Stimulated activated naive CD8-positive, alpha-beta T cell treated with anti-CD3 and anti-CD28 coated beads, Interleukin-15, Interleukin-2, amounts not matched to agents 100 U/mL and 50 U/mL, for 24 hours (primary cell): ENCODE measurements at places on chromosomes 6 and 20.

GRCh38 chr6:166420351-166420750 is 37.6 kb upstream of the MPC1 start:
- no peak for DNase-seq

- peak; percentile 27 for DNase-seq
Measured at GRCh38 chr6:132300323-132300949, 100.8 kb downstream of the MOXD1 start.

DNA sequence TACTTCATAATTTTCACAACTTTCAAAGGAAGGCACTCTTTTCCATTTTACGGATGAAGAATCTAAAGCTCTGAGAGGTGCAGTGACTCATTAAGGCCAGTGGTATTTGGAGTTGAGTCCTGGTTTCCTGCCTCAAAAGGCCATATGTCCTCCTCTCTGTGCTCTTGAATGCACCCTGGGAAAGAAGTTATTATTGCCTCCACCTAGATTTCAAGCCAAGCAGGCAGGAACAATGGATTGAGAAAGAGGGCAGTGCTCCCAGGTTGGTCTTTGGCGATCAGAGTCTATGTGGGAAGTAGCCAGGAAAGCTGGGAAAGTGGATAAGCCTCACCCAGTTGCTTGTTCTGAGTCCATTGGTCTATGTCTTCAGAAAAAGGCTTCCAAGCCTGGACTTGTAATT is 165.0 kb downstream of the MAFB start:
- no peak for DNase-seq

- DNase-seq = no peak
Measured at GRCh38 chr20:20611167-20611566, 101.3 kb downstream of the RALGAPA2 start.

GRCh38 chr6:89270951-89271721 is 44.0 kb downstream of the GABRR2 start:
- DNase-seq = no peak

- no peak for DNase-seq
Measured at GRCh38 chr6:53263917-53264316, 84.8 kb downstream of the ELOVL5 start.

GRCh38 chr6:5541751-5542432 is 280.6 kb downstream of the FARS2 start:
- no peak for DNase-seq

- no peak for DNase-seq
Measured at GRCh38 chr20:64176971-64177370, 12.7 kb downstream of the MYT1 start.

- DNase-seq = no peak
Measured at GRCh38 chr6:170434117-170434820, 118.8 kb downstream of the PSMB1 start.

DNA sequence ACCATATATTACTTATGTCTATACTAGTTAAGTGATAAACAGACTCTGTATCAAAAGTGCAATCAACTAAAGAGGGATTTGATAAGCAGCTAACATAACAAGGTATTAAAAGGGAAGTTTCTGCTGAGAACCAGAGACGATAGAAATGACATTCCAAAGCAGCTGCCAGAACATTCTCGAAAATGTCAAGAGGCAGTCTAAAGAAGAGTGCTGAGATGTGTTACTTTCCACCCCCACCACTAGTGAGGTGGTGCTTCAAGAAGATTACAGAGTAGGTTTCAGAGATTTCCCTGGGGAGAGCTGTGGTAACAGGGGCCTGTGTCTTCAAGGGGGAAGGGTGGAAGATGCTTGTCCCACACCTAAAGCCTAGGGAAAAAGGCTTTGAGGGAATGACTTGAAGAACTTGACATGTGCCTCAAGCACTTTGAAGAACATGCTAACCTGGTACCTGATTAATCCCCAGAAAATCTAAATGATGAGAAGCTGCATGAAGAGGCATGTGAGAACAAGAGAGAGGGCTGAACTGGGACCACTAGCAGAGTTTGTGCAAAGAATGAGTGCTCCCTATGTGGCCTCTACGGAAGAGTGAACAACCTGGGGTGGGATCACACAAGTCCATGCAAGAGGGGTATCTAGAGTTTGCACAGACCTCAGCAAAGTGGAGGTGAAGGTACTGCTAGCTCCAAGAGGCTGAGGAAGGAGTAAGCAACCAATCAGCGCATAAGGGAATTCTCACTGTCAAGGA is 5.0 kb downstream of the FAM184A start:
- DNase-seq = no peak

DNA sequence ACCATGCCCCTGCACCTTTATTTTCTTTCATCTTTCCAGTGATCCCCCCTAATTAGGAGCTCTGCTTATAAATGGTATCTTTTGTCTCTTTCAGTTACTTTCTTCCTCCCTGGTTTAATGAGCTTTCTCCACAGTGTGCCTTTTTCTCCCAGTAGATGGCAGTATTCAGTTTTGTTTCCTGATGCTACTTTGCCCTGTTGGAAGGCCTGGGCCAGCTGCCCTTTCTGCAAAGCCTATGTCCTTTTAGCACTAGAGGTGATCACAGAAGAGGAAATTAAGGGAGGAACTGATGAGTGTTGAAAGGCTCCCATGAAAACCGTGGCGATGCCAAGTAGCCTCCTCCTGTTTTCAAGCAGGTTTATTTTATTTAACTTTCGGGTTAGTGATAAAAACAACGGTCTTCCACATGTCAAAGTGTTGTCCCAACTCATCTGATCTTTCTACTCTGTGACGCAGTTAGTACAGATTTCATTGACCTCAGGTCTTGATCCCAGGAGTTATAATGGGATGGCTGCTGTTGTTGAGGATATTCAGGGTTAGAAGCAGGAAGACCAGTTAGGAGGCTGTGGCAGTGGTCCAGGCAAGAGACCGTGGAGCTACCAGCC is 184.2 kb upstream of the BMP2 start:
- no peak for DNase-seq

GRCh38 chr6:53095716-53096115 is 30.5 kb downstream of the FBXO9 start:
- no peak for DNase-seq

DNA sequence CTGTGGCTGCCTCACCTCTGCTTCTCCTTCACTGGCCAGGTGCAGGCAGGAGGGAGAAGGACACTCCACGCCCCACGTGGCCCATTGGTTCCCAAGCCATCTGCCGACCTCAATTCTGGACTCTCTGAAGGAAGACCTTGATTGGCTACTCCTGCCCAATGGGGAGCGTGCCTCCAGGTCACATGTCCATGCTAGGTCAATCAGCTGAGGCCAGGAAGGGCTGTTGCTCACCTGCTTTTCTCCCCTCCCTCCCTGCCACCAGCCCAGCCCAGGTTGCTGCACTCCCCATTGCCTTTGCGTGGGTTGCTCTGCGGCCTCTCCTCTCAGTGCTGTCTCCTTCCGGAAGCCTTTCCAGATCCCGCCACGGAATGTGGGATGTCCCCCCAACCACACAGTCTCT is 21.9 kb upstream of the CDH4 start:
- DNase-seq = no peak

DNA sequence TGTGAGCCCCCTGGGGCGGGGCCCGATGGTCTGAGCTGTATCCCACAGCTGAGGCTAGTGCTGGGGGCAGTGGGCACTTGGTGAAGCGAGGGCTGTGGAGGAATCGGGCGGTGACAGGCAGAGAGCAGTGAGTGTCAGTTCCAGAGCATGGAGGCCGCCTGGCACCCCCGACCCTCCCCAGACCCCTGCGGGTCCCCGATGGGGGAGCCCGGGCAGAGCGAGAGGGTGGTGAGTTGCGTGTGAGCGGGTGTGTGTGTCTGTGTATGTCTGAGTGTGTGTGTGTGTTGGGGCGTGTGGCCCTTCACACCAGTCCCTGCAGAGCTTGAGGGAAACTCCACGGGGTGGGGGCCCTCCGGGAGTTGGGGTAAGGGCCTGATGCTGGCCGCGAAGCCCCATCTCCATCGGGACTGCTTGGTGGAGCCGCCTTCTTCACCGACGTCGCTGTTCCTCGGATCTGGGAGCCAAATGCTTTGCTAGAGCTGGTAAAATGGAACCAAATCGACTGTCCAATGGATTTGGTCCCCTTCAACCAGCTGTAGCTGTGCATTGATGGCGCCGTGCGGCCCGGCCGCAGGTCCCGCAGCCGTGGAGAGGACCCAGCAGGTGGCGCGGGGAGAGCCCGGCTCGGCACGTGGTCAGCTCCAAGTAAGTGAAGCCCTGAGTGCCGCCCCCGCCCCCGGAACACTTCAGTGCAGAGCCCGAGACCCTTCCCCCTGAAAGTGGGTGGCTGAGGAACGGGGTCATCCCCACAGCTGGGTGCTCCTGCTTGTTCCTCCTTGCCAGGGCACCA is 77.7 kb upstream of the SLCO4A1 start:
- no peak for DNase-seq

- peak; percentile 72 for DNase-seq
Measured at GRCh38 chr6:152309648-152310047, 327.5 kb downstream of the SYNE1 start.

- DNase-seq = no peak
Measured at GRCh38 chr6:126718600-126719327, 378.8 kb downstream of the CENPW start.

DNA sequence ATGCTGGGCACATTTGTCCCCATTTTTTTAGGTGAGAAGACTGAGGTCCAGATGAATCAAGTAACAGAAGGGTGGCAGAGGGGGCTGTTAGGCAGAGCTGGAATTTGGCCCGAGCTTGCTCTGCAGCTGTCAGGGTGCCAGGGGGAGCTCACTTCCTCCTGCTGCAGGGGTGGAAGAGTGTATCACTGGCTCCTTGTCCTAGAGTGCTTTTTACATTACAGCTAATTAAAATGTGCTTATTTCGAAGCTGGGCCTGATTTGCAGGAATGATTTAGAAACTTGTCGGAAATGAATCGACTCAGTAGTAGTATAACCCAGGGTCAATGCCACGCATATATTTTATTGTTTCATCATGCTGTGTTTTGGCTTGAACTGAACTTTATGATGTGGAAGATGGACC is 11.1 kb downstream of the TOX2 start:
- DNase-seq = no peak

GRCh38 chr6:143937668-143937970 is 70.4 kb downstream of the PLAGL1 start:
- DNase-seq = no peak

DNA sequence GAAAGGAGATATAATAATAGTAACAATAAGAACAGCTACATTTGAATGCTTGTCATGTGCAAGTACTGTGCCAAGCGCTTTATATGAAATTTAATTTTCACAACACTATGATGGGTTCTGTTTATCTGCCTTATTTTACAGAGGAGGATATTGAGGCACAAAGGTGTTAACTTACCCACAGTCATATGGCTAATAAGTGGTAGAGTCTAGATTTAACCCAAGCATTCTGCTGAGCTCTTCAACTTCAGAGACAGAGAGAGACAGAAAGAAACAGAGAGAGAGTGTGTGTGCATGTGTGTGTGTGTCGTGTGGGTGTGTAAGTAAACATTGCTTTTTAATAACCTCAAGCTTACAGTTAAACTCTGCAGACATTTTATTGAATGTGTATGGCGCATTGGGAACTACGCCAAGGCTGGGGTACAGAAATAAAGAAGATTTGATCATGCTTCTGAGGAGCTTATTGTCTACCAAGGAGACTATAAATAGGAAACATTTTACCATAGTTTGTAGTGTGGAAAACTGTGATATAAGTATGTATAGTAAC is 12.9 kb downstream of the TBPL1 start:
- DNase-seq = no peak

- no peak for DNase-seq
Measured at GRCh38 chr6:29009358-29009757, 4.2 kb upstream of the ZNF311 start.

GRCh38 chr20:16175322-16175961 is 397.8 kb downstream of the KIF16B start:
- no peak for DNase-seq

DNA sequence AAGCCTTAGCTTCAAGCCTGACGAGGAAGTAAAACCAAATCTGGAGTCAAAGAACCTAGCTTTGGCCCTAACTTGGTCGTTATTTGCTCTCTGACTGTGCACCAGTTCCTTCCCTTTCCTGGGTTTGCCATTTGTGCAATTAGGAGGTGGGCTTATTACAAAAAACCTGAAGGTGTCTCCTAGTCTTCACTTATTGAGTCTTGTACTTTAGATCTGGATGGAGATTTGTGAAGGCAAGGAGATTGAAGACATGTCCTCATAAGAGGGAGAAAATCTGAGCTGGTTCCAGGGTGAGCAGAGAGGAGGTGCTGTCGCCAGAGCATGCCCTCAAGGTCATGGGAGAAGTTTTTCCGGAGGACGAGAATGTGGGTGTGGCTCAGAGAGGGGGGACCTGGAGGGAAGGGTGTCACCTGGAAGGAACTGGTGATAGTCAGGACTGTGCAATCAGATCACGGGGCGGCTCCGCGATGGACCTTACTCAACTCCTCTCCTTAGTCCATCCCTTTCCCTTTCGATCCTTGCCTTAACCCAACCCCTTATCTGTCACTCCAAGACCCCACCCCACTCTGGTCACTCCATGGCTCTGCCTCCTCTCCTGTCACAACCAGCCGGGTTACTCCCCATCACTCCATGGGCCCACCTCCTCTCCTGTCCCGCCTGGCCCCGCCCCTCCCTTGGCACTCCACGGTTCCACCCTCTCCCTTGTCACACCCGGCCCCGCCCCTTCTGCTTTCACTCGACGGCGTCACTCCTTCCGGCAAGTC is 588 bp upstream of the ACSS2 start:
- peak; percentile 97 for DNase-seq

GRCh38 chr6:156016186-156016976 is 560.7 kb upstream of the NOX3 start:
- DNase-seq = no peak

- DNase-seq = no peak
Measured at GRCh38 chr20:14310977-14311627, 26.3 kb downstream of the FLRT3 start.

- DNase-seq = no peak
Measured at GRCh38 chr6:165668951-165669350, 5.9 kb upstream of the PDE10A start.

- no peak for DNase-seq
Measured at GRCh38 chr20:61748376-61748775, 317.3 kb downstream of the TAF4 start.

- DNase-seq = no peak
Measured at GRCh38 chr6:54132587-54132986, 21.3 kb downstream of the MLIP start.

GRCh38 chr6:141463237-141463977 is 669.3 kb upstream of the GJE1 start:
- no peak for DNase-seq

DNA sequence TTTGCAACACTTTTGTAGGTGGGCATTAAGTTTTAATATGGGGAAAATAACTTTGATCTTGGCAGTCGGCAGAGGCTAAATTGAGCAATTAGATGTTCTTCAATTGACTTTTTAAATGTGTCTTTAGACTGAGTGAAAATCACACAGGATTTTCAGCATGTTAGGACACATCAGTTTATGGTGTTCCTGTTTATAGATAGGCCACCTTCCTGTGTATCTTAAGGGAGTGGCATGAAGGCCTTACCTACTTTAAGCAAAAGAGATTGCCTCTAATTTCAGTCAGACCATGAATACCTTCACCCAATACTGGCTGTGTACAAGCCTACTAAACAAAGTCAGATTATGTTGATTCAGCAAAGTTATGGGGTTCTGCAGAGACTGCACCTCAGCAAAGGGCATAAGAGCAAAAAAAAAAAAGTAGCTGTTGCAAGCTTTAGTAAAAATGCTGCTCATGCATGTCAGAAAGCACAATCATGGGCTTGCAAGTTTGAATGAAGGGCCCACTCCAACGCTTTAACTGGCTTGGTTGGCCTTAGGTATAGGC is 848.4 kb downstream of the PHF3 start:
- no peak for DNase-seq
